NCI-H748 treated with DMSO at 0.1 percent for 48 hours (cell line): ENCODE measurements at places on chromosomes 2 and 18.
A peak's percentile ranks its signal among the peaks of the same experiment; 100 is the strongest.

DNA sequence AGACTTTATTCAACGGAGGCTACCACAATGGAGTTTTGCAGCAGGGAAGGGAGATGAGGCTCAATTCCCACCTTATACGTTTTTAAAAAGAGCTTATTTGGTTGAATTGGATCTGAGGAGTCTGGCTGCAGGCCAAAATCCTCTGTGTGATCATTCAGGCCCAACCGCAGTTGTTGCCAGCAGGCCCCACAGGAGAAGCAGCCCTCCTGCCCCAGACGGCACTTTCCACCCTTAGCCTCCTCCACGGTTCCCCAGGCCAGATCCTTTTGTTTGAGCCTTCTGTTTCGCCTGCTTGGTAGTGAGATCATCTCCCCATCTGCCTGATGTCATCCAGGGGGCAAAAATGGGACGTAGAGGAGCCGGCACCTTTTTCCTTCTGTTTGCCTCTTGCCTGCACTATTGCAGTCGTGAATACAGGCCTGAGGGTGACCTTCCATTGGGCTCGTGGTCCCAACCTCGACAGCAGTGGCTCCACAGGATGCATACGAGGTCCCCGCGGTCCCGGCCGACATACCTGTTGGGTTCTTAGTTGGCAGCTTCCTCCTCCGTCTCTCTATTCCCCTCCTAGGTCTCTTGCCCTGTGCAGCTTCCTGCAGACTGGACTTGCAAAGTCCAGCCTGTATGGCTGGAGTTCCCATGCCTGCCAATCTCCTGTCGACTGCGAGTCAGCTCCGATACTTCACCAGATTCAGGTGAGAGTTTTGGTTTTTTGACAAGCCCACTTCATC is 9.3 kb upstream of the GPR35 start:
- no peak for DNase-seq

DNA sequence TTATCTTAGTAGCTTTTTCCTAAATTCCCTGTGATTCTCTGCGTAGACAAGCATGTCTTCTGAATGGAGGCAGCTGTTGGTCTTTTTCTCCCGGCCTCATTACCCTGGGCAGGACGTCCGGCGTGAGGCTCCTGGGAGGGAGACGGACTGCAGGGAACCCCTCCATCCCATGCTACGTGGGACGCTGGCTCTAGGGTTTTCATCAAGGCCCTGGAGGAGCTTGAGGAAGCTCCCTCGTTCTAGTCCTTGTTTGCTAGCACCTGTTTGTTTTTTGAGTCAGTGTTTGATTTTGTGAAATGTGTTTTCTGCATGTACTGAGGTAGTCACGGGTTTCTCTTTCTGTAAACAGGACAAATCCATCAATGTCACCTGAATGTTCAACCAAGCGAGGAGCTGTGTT is 99.3 kb upstream of the TMEM18 start:
- DNase-seq = no peak

- DNase-seq = no peak
Observed at GRCh38 chr18:70991577-70991976, 702.7 kb downstream of the SOCS6 start.

DNA sequence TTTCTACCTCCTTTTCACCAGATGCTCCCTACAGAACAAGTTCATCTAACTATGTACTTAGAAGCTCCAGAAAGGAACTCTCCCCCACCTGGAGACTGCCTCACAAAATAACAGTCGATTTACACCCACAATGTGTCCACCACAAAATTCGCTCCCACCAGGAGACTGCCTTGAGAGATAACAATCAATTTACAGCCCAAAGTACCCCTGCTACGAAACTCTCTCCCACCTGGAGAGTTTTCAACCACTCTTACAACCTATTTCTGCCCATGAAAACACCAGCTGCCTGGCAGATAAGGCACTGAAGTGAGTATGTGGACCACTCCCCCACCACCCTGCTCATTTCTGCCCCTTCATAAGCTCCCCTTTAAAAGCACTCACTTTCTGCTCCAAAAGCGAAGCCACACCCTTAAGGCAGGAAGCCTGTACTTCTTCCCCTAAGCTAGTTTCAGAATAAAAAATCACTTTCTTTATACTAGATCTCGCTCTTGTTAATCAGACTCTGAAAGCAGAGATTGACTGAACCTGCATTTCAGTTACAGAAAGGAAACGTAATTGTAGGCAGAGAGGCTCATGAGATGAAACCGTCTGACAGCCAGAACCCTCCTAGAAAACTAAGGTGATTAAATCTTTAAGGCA is 94.4 kb upstream of the RBBP8 start:
- no peak for DNase-seq

DNA sequence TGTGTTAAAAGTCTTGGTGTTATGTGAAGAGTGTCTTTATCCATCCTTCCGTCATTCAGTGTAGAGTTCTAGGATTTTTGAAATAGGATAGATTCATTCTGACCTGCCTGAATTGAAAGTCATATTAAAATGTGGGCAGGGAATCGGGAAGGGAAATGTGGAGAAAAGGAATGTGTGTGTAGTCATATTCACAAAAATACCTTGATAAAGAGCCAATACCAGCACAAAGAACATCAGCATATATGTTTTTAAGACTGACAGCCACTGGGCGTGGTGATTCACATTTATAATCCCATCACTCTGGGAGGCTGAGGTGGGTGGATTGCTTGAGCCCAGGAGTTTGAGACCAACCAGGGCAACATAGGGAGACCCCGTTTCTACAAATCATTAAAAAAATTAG is 188.1 kb downstream of the CAMKMT start:
- no peak for DNase-seq

DNA sequence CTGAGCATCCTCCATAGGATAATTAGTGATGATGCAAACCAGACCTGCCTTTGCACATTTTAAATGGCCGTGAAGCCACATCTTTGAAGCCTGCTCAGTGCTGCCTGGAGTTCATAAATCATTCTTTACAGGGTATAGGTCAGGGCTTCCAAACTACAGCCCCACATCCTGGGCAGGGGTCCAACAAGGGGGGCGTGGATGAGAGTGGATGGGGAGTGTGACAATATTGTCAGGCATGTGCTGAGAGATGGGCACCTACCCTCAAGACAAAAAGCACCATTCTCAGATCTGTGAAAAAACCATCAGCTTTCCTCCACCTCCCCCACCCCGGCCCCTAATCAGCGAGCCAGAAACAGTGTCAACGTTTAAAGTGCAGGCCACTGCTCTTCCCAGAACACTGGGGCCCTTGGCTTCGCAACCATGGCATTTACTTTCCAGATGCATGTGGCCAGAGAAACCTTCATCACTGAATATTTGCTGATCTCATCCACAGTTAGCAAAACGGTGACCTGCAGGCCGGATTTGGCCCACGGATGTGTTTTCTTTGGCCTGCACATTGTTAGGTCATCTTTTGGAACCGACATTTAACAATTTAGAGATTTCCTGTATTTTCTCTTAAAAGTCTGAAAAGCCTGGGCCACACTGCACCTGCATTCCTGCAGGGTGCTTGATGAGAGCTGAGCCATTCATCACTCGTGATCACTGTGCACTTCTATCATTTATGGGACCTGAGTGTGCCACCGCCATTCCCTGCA is 130.7 kb downstream of the ANKRD44 start:
- no peak for DNase-seq

- DNase-seq = no peak
Observed at GRCh38 chr18:75467281-75467795, 39.8 kb upstream of the SMIM21 start.

GRCh38 chr2:40244675-40245074 is 207.2 kb downstream of the SLC8A1 start:
- DNase-seq = peak; percentile 44

- DNase-seq = no peak
Observed at GRCh38 chr2:7972670-7973069, 709.2 kb upstream of the ID2 start.

GRCh38 chr2:24410976-24411375 is 50.6 kb upstream of the ITSN2 start:
- no peak for DNase-seq

DNA sequence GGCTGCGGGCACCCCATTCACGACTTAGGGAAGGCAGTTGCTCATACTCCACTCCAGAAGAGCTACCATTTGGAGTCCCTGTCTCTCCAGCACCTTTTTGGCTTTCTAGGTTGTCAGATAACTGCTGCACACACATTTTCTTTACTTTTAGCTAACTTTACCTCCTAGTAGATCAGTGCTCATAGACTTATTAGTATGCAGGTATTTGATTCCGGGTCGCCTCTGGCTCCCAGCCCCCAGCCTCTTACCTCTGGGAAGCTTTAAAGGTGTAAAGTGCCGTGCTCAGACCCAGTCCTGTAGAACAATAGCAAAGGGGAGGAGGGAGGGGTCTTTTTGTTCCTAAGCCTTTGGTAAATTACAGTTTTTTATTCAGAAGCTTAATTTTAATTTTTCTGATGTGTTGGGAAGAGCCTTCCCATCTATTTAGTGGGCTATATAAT is 102.9 kb downstream of the SPTBN1 start:
- DNase-seq = no peak

- DNase-seq = no peak
Observed at GRCh38 chr2:151087377-151087776, 174.3 kb downstream of the RBM43 start.

DNA sequence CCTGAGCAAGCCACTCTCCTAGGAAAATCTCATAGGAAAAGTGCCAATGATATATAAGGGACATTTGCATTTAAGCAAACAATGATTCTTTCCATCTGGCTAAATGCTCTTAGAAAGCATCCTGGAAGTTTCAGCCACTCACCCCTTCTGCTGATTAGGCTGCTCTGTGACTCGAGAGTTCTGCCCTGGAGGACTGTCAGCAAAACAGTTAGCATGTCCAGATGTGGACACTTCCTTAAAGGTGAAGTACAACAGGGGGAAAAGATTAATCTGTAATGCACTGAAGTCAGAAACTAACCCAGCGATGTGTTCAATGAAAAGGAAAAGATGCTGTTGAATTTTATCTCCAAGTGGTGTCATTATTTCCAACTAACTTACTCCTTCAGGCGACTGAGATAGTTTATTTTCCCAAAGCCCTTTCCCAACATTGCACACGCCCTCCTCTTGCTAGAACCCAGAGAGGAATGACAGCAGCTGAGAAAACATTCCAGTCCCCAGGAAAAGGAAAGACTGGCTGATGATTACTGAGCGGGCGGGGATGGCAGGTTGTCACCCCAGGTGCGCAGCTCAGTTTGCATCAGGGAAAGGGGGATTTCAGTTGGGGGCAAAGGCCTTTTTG is 214.0 kb downstream of the SS18 start:
- peak; percentile 64 for DNase-seq

DNA sequence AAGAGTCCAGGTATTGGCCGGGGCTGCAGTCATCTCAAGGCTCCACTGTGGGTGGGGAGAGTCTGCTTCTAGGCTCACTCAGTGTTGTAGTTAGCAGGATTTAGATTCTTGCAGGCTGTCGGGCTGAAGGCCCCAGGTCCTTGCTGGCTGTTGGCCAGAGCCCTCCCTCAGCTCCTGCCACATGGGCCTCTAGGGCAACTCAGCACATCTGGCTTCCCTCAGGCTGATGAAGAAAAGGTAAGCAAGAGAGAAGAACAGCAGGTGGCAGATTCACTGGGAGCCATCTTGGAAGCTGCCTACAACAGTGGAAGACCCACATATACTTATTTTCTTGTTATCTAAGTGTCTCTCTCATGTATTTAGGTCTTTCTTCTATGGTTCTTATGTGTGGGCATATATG is 4.3 kb downstream of the MRPS9 start:
- DNase-seq = no peak

GRCh38 chr2:127104881-127105655 is 1.9 kb downstream of the BIN1 start:
- DNase-seq = no peak

GRCh38 chr2:232549655-232550353 is 553 bp downstream of the TIGD1 start:
- DNase-seq = no peak

GRCh38 chr2:173448938-173449471 is 94.3 kb downstream of the CDCA7 start:
- DNase-seq = peak; percentile 82

GRCh38 chr2:102171946-102172345 is 14.9 kb upstream of the IL1RL2 start:
- no peak for DNase-seq

- DNase-seq = no peak
Observed at GRCh38 chr2:38217401-38218188, 141.6 kb upstream of the CYP1B1 start.

- DNase-seq = no peak
Observed at GRCh38 chr2:15449556-15450236, 111.4 kb downstream of the NBAS start.

- DNase-seq = no peak
Observed at GRCh38 chr2:62144689-62145477, 51.0 kb upstream of the B3GNT2 start.

DNA sequence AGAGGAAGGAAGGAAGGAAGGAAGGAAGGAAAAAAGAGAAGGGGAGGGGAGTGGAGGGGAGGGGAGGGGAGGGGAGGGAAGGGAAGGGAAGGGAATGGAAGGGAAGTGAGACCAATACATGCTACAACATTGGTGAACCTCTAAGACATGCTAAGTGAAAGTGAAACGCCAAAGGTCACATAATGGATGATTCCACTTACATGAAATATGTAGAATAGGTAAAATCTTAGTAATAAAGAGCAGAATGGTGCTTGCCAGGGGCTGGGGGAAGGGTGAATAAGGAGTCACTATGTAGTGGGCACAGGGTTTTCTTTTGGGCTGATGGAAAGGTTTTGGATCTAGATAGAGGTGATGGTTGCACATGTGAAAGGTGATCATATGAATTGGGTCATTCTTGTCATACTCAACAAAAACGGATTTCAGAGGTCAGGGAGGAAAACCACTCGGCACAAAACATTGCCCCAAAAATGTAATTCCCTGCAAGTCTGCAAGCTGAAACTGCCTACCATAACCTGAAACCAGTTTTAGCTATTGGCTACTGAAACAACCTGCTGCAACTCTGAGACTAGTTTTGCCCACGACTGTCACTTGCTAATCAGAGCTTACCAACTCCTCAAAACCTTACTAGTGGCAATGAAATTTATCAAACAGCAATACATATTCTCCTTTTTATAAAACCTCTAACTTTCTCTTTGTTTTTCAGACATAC is 59.2 kb downstream of the CCDC141 start:
- no peak for DNase-seq

DNA sequence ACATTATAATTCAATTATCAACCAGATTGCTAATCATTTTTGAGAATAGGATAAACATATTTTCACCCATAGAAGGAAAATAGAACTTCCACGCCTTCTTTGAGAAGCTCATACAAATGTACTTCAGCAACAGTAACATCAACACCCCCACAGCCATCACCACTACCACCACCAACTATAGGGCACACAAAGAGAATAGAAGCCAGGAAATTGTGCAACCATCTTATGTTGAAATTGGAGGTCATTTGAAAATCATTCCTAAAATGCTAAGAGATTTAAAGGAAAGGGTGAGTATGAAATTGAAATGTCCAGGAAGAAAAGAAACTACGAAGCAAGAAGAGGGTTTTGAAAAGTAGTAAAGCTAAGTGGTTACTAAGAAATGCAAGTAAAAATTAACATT is 563.4 kb downstream of the ZNF804A start:
- no peak for DNase-seq

DNA sequence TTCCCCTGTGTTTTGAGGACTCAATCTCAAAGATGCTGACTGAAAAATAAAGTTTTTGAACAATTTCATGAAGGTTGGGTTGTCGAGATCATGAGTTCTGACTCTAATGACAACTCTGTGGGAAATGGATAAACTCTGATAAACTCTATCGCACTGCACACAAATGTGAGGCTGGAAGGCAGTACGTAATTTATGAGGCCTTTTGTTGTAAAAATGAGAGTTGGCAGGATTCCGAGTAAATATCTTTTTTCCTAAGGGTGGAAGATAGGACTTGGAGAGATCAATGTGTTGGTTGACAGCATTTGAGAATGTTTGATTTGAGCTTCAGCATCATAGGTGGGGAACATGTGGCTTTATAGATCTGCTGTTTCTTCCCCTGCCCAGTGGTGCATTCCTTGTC is 90.4 kb downstream of the SPTBN1 start:
- no peak for DNase-seq
